SJSA1 (cell line): ENCODE measurements at places on chromosomes 3 and 15.

DNA sequence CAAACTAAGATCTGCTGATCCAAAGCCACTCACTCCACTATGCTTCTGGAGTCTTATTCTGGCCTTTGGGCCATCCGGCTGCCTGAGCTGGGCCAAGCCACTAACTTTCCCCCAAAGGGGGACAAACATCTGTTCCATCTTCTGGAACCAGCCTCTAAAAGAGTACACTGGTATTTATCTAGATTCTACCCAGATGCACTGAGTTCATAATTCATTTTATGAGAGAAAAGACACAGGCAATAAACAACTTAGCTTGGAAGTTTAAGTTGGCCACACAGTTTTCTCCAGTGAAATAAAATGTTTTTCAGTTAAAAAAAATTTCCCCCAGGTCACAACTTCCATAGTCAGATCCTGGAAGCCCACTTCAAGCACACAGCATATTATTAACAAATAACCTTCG lies 80.1 kb upstream of the ARHGEF3 start:
- DNase-seq = no peak

DNA sequence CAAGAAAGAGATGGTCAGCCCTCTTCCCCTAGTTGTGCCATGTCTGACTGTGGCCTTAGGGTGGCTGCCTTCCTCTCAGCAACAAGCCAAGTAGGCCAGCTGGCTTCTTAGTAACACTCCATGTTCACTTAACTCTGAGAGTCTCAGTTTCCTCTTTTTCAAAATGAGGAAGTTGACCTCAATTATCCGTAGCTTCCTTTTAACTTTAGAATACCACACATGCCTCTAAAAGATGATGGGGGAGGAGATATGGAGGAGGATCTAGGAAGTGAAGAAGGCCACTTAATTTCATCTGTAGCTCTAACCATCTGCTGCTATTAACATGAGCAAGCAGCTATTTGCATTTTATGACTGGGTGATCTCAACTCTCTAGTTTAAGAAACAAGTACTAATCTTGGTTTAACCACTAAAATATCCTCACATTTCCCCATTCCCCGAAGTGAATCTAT lies 32.9 kb downstream of the CD200R1L start:
- DNase-seq = no peak

- DNase-seq = peak; percentile 41
These were observed 1.3 kb downstream of the GNAT1 start for GRCh38 chr3:50192689-50193141.

DNA sequence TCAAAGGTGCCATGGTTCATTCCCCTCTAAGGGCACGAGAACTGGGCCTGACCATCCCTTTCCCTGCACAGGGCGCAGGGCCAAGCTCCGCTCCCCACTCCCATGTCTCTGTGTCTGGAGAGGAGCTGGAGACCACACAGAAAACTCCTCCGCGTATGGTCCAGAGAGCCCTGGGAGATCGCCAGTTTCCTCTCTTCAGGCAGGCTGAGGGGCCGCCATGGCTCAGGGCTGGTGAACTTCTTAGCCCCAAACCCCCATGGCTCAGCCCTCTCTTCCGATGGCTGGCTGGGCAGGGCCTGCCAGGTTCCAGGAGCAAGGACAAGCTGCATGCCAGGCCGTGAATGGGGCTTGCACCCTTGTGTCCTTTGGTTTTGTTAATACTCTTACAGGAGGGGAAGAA lies 52.9 kb downstream of the EXOG start:
- no peak for DNase-seq

DNA sequence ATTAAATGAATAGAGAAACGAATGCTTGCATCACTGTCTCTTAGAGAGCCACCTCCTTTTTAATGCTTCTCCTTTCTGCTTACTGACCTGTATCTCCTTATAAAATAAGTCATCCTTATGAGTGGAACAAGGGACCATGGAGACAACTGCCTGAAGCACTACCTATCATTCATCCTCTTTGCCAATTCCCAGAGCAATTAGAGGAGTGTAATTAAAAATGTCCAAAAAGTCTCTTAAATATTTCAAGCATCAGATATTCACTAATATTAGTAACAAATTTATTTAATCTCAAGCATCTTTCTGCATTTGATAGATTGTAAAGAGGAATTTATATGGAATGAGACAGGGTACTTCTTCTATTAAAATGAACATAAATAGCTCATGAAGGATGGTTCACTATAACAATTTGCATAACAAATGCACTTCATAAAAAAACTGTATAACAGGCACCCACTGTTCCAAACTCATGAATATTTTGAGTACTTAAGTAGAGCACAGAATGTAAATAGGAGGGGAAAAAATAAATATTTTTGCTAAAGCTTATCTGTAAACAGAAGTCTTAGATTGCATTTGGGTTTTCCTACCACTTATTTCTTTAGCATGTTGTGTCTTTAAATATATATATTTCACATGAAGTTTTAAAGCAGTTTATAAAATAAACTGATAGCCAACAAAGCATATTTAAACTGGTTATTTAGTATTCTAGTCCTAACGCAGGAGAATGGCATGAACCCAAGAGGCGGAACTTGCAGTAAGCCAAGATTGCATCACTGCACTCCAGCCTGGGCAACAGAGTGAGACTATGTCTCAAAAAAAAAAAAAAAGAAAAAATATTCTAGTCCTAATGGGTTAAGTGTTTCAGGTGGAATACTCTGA lies 269.3 kb downstream of the TBL1XR1 start:
- no peak for DNase-seq

DNA sequence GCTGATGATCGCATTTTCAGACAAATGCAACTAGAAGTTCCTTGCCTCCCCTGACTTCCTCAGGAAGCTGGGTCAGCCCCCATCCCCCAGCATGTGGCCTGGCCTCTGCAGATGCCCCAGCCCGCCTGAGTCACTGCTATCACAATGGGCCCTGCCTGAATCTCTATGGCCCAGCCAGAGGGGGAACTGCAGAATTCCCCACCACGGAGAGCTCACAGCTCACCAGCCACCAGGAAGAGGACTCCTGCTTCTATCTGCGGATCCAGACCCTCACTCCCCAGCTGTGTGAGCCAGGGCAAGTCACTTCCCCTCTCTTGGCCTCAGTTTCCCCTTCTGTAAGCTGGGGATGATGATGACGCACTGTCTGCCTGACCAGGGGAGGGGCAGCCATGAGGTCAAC lies 6.9 kb downstream of the PLXND1 start:
- peak; percentile 94 for DNase-seq

- no peak for DNase-seq
These were observed 541.3 kb upstream of the KCNMB2 start for GRCh38 chr3:177994976-177995375.

- DNase-seq = no peak
These were observed 98.2 kb downstream of the TLE3 start for GRCh38 chr15:69999392-70000085.

GRCh38 chr3:57354768-57355167 lies 62.3 kb upstream of the ASB14 start:
- no peak for DNase-seq

- no peak for DNase-seq
These were observed 92.1 kb upstream of the PLAAT1 start for GRCh38 chr3:193148688-193149473.

DNA sequence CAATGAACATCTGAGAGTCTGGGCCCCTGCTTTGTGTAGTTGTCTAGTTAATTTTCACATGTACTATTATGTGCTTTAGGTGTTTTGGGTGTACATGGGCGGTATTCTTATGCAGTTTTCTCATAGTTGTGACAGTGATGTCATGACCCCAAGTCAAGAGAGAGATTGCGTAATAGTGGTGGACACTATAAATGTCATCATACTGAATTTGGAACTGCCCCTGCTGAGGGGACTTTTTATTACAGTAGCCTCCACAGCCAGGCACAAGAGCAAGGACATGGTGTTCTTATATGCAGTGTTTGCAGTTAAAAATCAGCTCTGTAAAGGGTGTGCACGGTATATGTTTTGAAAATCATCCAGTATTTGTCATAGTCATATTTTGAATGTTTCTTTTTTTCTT lies 29.5 kb downstream of the ABHD2 start:
- DNase-seq = no peak

GRCh38 chr3:140614001-140614400 lies 63.9 kb upstream of the TRIM42 start:
- DNase-seq = no peak

DNA sequence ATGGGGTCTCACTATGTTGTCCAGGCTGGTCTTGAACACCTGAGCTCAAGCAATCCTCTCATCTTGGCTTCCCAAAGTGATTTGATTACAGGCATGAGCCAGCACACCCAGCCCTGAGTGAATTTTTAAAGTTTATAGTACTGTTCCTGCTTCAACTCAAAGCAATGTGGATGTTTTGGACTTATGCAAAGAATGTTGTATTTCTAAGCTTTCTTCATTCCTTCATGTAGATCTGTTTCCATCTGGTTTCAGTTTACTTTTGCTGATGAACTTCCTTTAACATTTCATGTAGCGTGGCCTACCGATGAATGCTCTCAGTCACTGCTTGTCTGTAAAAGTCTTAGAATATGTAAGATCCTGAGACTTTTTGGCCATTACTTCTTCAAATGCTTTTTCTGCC lies 23.2 kb downstream of the NRG4 start:
- DNase-seq = no peak

- DNase-seq = no peak
These were observed 32.1 kb upstream of the THRB start for GRCh38 chr3:24526640-24527212.

- no peak for DNase-seq
These were observed 52.2 kb upstream of the OSBPL11 start for GRCh38 chr3:125647318-125648014.

DNA sequence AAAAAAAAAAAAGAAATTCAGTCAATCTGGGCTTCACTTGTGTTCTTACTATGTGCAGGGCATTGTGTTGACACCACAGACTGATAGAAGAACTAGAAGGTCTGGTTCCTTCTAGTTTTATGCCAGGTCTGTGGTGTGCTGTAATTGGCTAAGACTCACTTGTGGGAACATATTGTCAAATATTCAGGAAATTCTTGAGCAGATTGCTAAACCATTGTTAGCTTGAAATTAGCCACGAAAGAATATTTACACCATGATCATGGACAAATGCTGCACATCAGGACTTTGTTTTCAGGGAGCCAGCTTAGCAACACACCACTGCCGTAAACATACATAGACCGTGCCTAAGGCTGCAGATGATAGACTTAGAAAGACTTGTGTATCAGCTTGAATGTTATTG lies 74.6 kb downstream of the GTPBP8 start:
- DNase-seq = no peak

DNA sequence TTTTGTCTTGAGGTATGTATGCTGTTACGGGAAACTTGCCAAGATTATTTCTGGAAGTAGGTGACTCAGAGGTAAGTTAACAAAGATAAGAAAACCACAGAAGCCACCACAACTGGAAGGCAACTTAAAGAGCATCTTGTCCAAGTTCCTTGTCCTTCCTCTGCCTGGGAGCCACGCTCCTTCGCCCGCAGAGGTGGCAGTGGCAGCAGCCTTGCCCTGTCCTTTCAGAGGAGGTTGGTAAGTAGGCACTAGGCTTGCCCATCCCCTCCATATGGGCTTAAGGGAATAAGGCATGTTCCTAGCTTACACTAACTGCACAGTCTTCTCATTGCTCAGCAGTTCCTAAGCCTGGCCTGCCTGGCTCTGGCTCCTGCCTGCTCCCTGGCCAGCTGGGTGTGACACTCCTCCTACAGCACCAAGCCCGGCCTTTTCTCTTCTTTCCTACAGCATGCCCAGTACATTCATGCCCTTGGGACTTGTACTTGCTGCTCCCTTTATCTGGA lies 48.0 kb upstream of the RAB6B start:
- DNase-seq = peak; percentile 56

DNA sequence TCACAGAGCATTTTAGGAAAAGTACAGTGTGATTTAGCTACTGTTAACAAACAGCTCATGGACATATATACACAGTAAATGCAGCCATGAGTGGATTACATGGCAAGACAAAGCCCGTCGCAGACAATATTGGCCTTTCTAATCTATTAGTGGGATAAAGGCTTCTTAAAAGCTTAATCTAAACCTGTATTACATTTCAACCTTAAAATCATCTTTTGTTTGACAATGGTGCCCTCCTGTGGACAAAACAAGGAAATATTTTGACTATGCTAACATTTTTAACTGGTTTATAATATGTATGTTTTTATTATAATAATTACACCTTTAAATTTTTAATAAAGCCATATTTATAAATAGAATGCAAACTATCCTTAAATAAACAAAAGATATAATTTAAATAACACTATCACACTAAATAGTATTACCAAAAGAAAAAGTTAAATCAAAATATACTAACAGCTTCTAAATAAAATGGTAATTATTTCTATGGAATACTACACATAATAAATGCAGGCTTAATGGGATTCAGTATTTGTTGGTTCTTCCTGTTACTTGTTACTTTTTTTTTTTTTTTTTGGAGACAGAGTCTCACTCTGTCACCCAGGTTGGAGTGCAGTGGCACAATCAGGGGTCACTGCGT lies 38.6 kb downstream of the TAFA4 start:
- DNase-seq = no peak

- no peak for DNase-seq
These were observed 1146.8 kb downstream of the TUSC7 start for GRCh38 chr3:117856354-117856753.

- no peak for DNase-seq
These were observed 45.6 kb downstream of the DMXL2 start for GRCh38 chr15:51576911-51577500.

GRCh38 chr15:70187331-70187730 lies 89.6 kb upstream of the TLE3 start:
- no peak for DNase-seq

DNA sequence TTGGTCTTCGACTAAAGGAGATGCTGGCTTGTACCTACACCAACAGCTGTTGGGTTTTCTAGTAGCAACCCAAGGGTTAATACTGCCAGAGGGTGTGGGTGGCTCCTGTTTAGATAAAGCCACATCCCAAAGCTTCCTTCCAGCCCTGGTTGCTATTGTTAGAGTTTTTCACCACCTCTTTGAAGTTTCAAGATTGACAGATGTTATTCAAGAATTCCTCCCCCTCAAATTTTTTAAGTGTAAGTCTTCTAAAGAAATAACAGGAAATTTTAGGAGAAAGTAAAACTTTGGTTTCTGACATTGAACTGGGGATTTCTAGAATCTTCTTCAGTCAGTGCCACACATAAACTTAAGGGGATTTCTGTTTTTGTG lies 60.9 kb downstream of the TGFBR2 start:
- DNase-seq = peak; percentile 36

DNA sequence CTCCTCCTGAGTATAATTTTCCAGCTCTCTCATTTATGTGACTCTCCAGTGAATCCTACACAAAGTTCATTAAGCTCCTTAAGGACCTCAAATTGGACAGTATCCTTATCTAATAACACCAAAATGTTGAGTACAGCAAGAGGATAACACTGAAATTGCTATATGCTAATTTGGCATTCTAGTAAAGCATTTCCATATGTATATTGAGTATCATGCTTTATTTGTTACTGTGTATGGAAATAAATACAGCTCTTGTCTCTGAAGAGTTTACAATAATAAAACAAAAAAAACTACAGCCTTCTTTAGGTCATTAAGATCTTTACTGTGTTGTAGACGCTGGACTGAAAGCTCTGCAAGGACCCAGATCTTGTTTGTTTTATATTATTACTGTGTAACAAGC lies 1341.3 kb downstream of the ROBO1 start:
- DNase-seq = no peak
